ENCODE measurements at places on chromosomes 1 and 21. TPM values are rescaled to one million over a fixed set of nuclear protein-coding genes. Genes with fewer than 3 reads are reported as not detected.

HENMT1 gene
- polyA plus RNA-seq = 4.7 TPM

ARHGEF19 gene
- polyA plus RNA-seq = 20.9 TPM

RPTN gene
- polyA plus RNA-seq = not detected

ZBTB7B gene
- 56.4 TPM for polyA plus RNA-seq

PRR9 gene
- not detected for polyA plus RNA-seq

GRCh38 chr1:37128091-37128490, 93.8 kb upstream of the GRIK3 start:
- no peak for DNase-seq

- no peak for DNase-seq
Measured at GRCh38 chr1:45952072-45952471, 148.7 kb downstream of the MAST2 start.

DNA sequence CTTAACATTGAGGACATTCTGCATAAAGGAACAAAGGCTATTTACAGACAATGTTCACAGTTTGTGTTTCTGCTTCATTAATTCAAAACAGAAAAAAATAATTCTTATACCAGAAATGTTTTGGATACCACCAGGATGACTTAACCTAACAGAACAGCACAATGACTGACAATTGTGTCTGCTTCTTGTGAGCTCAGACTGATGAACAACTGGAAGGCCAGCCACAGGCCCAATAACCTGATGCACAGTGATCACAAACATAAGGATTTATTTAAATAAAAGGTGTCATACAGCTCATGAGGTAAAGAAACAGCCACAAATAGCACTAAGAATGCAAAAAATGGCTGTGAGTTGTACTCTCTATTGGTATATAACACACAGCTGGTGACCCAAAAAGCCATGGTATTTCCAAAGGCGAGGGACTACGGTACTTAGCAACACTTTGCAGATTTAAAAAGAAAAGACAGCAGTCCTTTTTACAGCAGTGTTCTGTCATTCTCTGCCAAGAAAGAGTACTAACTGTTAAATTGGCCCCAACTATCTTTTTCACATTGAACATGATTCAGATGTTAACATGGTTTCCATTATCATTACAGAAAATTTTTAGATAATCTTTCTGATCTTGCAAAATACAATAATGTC, 32.1 kb upstream of the DDAH1 start:
- DNase-seq = no peak

Data from B cell (primary cell).